ENCODE measurements at places on chromosomes 11 and 22.

- no peak for DNase-seq
These were observed 531.1 kb downstream of the BRD1 start for GRCh38 chr22:49296561-49296960.

GRCh38 chr11:19018901-19019300, 41.6 kb downstream of the MRGPRX2 start:
- no peak for DNase-seq

DNA sequence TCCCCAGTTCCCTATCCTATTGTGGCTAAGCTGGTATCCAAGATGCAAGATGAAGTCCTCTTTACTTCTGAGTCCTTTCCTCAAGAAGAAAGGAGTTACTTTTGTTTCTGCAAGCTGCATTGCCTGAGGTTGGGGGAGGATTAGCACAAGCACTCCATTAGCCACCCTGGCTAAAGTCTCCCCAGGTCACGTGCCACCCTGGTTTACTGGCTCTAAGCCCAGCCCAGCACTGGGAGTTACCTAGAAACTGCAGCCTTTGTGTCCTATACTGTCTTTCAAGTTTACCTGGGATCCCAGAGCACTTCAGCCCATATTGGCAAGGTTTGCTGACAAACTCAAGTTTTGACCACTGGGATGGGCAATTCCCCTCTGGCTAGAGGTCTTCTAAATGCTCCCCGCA, 78.4 kb upstream of the DBX1 start:
- no peak for DNase-seq

- DNase-seq = no peak
These were observed 27.9 kb downstream of the SMIM38 start for GRCh38 chr11:69183613-69184012.

All from esophagus squamous epithelium (tissue), 5 donors.